GM13976 (cell line): ENCODE measurements at places on chromosomes 5 and 9.

DNA sequence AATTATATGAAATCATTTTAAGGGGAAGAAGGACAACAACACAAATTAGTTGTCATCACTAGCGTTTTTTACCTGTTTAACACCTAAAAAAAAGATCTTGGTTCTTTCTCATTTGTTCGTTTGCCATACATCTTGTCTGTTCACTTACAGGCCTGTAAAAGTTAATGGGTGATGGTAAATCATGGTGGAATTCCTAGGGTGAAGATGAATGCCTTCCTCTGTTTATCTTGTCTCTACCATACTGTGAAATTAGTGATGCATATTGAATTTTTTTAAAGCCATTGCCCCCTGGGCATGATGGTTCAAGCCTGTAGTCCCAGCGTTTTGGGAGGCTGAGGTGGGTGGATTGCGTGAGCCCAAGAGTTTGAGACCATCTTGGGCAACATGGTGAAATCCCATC is 46.6 kb downstream of the LRRTM2 start:
- DNase-seq, result no peak

DNA sequence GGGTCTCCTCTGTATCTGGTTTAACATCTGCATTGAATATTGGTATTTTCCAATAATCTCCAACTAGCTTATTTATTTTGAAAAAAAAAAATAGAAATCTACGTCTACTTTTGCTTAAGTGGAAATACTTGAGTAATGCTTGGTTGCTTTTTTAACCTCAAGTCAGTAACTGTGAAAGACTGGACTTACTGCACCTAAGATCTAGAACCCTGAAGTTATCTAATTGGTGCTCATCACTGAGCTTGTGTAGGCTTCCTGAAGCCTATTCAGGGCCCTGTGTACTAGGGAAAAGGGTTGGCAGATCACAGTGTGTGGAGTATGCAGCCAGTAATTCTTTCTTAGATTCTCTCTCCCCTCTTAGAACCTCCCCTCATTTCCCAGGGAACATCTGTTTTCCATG is 16.2 kb downstream of the SLC1A1 start:
- DNase-seq, result no peak

DNA sequence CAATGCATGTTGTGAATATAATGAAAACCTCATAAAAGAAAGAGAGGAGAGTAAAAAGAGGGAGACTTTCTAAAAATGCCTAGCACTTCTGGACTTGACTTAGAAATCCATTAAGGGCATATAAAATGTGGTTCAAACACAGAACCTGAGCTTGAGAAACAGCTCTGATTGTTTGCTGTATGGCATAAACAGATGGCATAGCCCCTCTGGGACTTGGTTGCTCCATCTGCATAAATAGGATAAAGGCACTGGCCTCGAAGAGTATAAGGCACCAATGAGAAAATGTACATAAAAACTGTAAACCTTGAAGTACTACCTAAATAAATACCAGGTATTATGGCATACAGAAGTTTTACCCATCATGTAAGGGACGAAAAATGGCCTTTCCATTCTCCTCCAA is 23.8 kb downstream of the MRPS27 start:
- no peak for DNase-seq

- DNase-seq, result no peak
These were observed 120.1 kb upstream of the IL12B start for GRCh38 chr5:159450417-159450816.

DNA sequence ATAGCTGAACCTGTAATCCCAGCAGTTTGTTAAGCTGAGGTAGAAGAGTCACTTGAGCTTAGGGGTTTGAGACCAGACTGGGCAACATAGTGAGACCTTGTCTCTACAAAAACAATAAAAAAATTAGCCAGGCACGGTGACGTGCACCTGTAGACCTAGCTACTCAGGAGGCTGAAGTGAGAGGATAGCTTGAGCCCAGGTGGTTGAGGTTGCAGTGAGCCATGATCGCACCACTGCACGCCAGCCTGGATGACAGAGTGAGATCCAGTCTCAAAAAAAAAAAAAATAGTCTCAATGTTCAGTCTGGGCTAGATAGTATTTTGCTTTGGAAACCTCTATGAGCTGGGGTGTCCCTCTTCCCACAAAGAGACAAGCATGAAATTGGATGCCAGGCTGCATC is 51.9 kb upstream of the IQGAP2 start:
- no peak for DNase-seq

DNA sequence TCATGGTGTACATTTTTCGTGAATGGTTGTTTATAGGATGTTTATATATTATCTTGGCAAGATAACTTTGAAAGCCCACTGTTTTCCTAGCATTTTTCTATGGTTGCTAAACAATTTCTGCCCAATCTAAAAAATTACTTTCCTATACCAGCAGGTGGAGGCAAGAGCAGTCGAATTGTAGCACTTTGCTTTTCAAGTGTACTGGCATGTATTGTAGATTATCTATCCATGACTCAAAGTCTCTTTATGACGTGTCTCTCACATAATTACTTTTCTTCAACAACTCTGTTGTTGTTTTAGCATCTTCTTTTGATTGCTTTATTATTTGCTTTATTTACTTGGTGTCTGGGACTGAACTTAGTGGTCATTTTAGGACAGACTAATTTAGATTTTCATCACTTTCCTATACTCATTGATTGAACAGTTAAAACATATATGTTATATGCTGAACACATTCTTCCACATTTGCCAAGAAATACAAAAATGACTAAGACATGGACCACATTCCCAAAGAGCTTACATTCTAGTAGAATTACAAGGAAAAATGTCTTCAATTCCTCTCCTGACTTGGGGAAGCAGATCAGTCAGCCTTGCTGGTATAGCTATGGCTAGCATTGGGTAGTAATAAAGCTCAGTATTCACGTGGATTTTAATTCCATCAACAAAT is 20.7 kb downstream of the NLN start:
- DNase-seq, result peak; percentile 68

DNA sequence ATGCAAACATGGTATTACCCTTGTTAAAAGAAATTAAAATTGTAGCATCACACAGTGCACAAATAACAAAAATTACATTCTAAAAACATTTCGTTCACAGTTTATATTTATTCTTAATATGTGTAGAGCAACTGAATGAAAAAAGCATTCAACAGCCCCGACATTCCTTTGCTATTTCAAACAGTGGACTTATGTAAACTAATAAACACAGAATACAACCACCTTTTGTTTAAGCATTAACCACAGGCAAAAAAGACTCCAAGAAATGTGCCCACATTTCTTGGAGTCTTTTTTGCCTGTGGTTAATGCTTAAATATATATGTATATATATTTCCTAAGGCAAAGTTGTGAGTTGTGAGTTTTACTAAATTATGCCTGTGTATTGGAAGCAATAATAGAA is 532.5 kb upstream of the DAP start:
- DNase-seq, result no peak

DNA sequence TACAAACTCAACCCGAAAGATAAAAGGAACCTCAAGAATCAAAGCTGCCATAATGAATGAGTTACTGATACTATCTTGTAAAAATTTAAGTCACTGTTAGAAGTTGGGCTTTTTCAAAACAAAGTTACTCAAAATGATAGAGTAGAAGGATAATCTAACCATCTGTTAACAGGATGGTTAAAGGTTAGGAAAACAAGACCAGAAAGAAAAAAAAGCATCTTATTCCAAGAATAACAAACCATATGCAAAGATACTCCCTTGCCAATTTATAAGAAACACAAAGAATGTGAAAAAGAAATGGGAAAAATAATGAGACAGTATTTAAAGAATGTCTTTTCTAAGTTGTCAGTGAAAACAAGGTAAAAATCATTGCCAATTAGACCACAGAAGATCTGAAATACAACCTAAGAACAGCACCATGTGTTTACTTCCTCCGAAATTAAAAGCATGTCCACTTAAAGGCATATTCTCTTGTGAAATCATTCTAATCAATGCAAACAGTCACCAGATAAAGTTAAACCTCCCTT is 51.2 kb downstream of the STRBP start:
- DNase-seq, result no peak

GRCh38 chr9:135070198-135070951 is 17.1 kb upstream of the OLFM1 start:
- DNase-seq, result no peak

DNA sequence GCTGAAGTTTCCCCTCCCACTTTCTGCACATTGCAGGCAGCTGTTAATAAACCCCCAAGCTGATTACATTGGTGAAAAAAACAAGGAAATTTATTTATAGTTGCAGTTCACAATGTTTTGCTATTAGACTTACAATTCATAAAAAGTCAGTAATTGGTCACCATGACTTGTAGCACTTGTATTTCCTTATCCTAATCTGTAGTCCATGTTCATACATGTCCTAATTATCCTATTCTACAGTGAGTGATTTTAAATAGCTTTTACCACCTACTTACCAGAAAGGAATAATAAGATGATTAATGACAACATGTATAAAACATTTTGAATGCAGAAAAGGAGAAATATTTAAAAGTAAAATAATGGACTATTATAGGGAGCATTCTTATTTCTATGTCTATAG is 760.0 kb upstream of the RIOK2 start:
- DNase-seq, result no peak

GRCh38 chr5:178327931-178328711 is 95.5 kb upstream of the PHYKPL start:
- DNase-seq, result no peak

DNA sequence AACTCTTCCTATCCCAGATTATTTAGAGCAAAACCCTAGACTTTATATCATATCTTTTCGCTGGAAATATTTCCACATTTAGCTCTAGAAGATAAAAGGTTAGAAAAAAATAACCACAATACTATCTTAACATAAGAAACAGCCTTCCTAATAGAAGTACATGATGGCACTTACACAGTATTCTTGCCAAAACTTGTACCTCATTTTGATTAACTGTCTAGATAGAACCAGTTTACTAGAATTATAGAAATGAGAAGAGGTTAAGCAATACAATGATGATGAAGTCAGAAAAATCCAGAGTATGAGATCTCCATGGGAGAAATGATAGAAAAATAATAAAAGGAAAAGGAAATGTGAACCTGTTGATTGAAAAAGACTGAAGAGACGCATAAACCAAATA is 63.1 kb downstream of the SLC12A2 start:
- DNase-seq, result no peak
